ENCODE measurements at places on chromosomes 4 and X. TPM values are rescaled to one million over a fixed set of nuclear protein-coding genes. Genes with fewer than 3 reads are reported as not detected.
A peak's percentile ranks its signal among the peaks of the same experiment; 100 is the strongest.

GRCh38 chrX:54306379-54306778, 51.5 kb downstream of the WNK3 start:
- DNase-seq: no peak

GRCh38 chr4:167469436-167469835, 235.1 kb upstream of the SPOCK3 start:
- no peak for DNase-seq

- DNase-seq: peak; percentile 30
Observed at GRCh38 chr4:67746797-67747495, 7.2 kb downstream of the GNRHR start.

DNA sequence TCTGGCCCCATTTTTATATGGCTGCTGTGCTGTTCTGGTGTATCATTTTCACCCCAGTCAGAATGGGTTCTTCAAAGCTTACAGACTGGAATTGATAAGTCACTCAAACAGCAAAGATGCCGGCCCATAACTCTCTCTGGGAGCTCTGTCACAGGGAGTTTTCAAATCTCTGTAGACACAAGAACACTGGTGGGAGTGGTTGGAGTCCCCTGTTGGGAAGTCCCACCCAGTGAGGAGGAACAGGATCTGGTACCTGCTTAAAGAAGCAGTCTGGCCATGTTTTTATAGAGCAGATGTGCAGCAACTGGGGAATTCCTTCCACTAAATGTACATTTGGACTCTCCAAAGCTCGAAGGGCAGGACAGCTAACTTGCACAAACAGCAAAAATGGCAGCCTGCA, 69.3 kb upstream of the UGT2B7 start:
- DNase-seq: no peak

- DNase-seq: no peak
Observed at GRCh38 chrX:114962209-114962608, 55.2 kb downstream of the IL13RA2 start.

Gene RS1
- not detected for total RNA-seq

DNA sequence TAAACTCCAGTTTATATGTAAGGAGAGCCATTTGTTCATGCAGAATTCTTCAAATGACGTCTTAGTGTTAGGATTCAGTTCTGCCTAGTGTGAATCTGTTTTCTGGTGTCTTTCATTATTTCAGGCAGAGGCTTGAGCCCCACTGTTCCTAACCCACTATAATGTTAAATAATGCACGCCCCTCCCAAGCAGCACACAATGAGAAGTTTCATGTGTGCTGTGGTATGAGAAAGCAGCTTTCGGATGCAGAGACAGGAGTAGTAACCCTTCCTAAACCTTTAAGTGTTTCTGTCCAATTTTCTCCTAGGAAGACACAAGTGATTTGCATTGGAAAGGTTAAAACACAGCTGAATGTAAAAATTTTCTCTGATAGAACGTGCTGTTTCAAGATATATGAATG, 54.5 kb downstream of the TRIM2 start:
- no peak for DNase-seq

- no peak for DNase-seq
Observed at GRCh38 chrX:76172325-76172893, 453 bp upstream of the PBDC1 start.

DNA sequence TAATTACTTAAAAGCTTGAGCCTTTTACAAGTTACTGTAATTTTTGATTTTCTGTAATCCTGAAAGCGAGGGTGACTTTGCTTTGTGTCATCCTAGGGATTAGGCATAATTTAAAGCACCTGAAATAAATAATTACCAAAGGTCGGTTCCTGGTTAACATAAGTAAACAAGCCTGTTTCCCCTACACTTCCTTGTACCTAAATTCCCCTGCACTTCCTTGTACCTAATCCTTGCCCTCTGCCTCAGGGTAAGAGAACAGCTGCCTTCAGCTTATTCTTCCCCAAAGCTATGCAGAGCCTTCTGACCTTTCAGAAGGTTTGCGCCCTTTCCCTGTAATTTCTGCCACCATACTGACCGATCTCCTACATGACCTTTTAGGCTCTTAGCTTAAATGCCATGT, 166.1 kb upstream of the PDE5A start:
- DNase-seq: no peak

- no peak for DNase-seq
Observed at GRCh38 chrX:57267308-57267707, 19.2 kb upstream of the FAAH2 start.

- no peak for DNase-seq
Observed at GRCh38 chr4:155120536-155120935, 87.9 kb upstream of the NPY2R start.

All from A172 (cell line).